ENCODE measurements at places on chromosomes 2 and 18.
A peak's percentile ranks its signal among the peaks of the same experiment; 100 is the strongest.

- no peak for DNase-seq
Measured at GRCh38 chr2:233058717-233059546, 1.2 kb upstream of the INPP5D start.

GRCh38 chr2:101303688-101304087 lies 4.8 kb downstream of the RNF149 start:
- no peak for DNase-seq

- DNase-seq: peak; percentile 55
Measured at GRCh38 chr2:196836440-196836839, 27.3 kb upstream of the C2orf66 start.

GRCh38 chr18:30328839-30329238 lies 713.7 kb downstream of the DSC3 start:
- DNase-seq: no peak
